ENCODE measurements at places on chromosomes 3 and 15.
A peak's percentile ranks its signal among the peaks of the same experiment; 100 is the strongest.

- no peak for DNase-seq
These were observed 38.2 kb upstream of the SUCLG2 start for GRCh38 chr3:67692621-67693020.

GRCh38 chr3:141644931-141645330, 93.2 kb upstream of the RNF7 start:
- DNase-seq = peak; percentile 53

GRCh38 chr3:27554706-27555105, 70.5 kb upstream of the SLC4A7 start:
- DNase-seq = no peak

- DNase-seq = no peak
These were observed 63.9 kb downstream of the UQCC5 start for GRCh38 chr3:52600258-52600657.

DNA sequence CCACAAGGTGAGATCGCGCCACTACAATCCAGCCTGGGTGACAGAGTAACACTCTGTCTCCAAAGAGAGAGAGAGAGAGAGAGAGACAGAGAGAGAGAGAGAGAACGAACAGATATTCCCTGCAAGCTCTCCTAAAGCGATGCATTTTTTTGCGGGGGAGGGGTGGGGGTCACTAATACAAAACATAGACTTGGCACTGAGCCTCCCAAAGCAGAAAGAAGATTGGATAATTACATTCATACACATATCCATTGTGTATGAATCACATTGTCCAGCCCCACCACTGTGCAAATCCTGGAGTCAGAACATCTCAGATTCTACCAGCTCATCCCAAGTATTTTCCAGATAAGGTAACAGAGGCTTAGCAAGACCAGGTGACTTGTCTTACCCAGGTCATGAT, 459.9 kb downstream of the MAGI1 start:
- no peak for DNase-seq

- DNase-seq = no peak
These were observed 334.9 kb downstream of the TBC1D5 start for GRCh38 chr3:17407576-17407975.

GRCh38 chr3:158140396-158140795, 30.5 kb downstream of the RSRC1 start:
- DNase-seq = no peak

DNA sequence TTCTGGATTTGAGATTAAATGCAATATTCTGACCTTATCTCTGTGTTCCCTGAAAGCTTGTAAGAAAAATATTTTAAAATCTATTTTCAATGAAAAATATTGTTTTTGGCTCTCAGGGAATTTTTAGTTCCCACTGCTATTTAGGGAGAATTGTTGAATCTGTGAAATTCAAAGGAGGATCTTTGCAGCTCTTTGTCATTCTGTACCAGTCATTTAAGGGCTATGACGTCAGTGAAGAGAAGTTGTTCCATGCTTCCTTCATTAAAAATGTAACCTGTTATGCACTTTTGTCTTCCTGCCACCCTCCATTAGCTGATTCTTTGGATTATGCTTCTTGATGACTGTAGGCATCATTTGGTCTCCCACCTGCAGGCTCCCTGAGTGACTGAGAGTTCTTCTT, 427.8 kb upstream of the C2CD4B start:
- no peak for DNase-seq

DNA sequence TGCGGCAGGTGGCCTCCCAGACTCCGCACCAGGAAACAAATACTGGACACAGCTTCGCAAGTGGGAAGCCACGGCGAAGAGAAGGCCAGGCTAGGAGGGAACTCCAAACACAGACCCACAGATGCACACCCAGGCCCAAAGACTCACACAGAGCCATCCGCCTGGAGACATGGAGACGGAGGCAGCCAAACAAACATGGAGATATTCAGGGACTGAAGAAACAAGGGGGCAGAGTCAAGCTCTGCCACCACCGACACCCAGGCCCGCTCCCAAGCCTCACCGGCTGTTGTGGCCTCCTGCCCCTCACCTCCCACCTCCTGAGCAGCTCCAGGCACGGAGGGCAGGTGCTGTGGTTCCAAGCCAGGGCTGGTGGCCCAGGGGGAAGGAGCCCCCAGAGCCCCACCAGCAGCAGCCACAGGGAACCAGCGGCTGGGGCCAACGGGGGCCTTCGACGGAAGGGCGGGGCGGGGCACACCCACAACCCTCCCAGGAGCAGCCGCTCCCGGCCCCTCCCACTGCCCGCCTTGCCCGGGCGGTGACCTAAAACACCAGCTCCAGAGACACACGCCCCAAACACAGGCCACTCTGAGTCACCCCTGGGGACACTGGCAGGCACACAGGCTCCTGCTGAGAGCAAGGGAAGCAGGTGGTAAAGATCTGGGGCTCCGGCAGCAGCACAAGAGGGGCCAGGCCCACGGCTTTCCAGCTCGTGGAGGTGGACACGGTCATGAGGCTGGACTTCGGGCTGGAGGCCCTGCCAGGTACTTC, 31.9 kb downstream of the TNK2 start:
- no peak for DNase-seq

GRCh38 chr15:64066451-64066850, 20.2 kb upstream of the DAPK2 start:
- DNase-seq = no peak

DNA sequence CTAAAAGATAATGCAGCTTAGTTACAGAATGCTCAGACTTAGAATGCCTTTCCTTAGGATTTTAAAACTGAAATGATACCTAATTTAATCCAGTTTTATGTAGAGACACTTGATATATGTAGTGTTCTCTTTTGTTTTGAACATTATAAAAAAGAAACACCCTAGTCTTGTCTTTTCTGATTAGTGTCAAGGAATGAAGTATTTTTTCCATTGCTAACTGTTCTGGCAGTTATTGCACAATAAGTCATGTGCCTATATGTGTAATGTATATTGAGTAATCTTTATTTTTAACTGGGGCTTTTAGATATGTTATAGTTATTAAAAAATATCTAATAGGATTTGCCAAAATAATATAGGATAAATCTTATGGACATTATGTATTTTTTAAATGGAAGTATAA, 4.5 kb downstream of the ARL8B start:
- peak; percentile 13 for DNase-seq

GRCh38 chr3:65669163-65669875, 369.4 kb downstream of the MAGI1 start:
- no peak for DNase-seq

- no peak for DNase-seq
These were observed 4.8 kb downstream of the C3orf52 start for GRCh38 chr3:112090887-112091586.

- no peak for DNase-seq
These were observed 4.5 kb downstream of the ARPIN start for GRCh38 chr15:89908226-89908625.

- no peak for DNase-seq
These were observed 179.4 kb upstream of the LRRN1 start for GRCh38 chr3:3619815-3620214.

DNA sequence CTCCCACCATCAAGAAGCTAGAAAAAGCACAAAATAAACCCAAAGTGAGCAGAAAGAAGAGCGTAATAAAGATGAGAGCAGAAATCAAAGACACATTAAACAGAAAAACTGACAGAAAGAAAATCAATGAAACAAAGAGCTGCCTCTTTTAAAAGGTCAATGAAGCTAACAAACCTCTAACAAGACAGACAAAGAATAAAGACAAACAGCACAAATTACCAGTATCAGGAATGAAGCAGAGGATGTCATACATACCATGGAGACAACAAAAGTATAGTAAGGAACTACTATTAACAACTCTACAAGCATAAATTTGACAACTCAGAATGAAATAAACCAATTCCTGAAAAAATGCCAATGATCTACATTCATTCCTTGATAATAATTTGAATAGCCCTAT, 15.0 kb downstream of the C3orf70 start:
- DNase-seq = no peak

DNA sequence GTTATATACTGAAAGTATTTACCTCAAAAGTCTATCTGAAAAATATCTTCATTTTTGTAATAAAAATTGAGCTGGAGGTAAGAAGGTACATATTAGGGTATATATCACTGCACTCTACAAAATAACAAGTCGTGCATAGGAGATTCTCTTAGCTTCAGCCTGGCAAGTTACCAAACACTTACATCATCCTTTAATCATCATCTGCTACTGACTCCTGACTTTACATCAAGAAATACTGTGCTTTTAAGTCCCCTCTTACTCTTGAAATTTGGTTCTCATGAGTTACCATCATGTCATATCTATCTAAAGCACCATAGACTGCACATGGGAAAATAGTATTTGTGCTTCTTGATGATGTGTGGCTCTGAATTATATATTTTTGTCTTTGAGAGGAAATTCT, 50.8 kb downstream of the LYSMD4 start:
- peak; percentile 70 for DNase-seq

DNA sequence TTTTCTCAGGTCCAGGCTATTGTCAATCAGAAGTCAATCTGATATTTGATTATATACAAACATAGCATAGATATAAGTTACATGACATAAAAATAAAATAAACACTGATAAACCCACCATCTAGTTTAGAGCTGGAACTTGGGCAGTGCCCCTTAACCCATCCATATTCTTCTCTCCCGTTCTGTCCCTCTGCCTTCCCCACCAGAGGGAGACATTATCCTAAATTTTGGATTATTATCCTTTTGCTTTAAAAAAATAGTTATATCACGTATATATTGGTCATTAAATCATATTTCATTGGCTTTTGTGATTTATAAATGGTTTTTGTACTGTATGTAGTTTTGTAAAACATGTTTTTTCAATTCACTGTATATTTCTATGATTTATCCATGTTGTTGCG, 107.9 kb downstream of the GMPS start:
- DNase-seq = no peak

GRCh38 chr15:71547011-71547410, 263.3 kb upstream of the NR2E3 start:
- no peak for DNase-seq
